ENCODE measurements at places on chromosomes 6 and 20. TPM values are rescaled to one million over a fixed set of nuclear protein-coding genes. Genes with fewer than 3 reads are reported as not detected.

KCNB1 gene
- total RNA-seq: 1.9 TPM

DNA sequence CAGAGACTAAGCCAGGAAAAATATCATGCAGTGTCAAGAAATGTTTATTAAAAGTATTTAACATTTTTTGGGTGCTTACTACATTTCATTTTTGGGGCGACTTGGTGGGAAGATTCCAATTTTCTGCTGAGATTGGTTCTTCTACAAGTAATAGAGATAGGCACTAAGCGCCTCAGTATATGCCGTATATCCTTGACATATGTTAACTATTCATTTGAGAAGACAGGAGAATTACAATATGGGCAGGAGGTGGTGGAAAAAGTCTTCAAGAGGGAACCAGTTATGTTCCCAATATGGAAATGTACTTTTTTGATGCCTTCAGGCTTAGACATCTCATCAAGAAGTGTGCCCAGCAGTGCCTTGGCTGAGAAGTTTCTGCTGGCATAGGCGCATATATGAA, 6.5 kb downstream of the CTNNBL1 start:
- no peak for DNase-seq

DNA sequence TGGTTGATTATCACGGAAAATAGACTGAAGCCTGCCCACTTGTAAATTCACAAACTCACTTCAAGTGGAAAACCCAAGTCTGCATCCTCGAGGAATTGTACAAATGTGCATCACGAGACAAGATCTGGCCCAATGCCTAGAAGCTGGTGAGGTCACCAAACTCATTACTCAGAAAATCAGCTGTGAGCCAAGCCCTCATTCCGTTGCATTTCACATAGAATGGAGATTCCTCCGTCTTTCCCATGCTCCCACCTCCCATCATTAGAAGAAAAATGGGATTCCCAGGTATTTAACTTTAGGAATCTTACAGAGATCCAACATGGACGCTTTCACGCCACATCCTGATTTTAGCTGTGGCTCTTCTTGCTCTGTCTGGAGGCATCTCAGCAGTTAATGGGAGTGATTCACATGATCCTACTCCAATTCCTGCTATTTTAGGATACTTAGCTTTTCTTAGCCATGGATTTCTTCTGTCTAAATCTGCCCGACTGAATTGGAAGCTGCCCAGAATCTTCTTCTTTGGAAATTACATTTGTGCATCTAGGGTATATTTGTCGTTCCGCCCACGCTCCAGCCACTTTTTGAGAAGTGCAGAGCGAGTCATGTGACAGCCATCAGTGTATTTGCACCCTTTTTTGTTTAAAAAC, 68.7 kb upstream of the STMND1 start:
- DNase-seq: no peak

PBOV1 gene
- total RNA-seq: not detected

DNA sequence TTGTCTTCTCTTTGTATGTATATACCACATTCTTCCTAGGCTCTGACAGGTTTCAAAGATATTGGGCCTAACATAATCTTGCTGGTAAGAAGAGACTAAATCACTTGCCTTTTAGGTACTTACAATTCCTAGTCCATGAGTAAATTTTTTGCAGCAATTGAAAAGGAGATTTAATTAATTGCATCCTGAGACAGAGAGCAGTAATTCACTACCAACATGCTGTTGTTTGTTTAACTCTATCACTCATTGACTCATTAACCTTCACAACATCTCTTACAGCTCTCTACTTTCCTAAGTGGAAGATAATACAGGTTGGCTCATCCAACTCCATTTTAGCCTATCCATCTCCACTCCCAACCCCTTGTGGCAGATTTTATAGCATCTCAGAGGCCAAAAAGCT, 280.4 kb downstream of the ALDH8A1 start:
- DNase-seq: no peak

Data from left ventricle myocardium superior (tissue), 1 donor.